ENCODE measurements at places on chromosomes 3 and 15.

GRCh38 chr15:77370580-77370979, 49.3 kb downstream of the PEAK1 start:
- no peak for DNase-seq

- DNase-seq = no peak
Measured at GRCh38 chr3:12353796-12354525, 65.1 kb downstream of the PPARG start.

DNA sequence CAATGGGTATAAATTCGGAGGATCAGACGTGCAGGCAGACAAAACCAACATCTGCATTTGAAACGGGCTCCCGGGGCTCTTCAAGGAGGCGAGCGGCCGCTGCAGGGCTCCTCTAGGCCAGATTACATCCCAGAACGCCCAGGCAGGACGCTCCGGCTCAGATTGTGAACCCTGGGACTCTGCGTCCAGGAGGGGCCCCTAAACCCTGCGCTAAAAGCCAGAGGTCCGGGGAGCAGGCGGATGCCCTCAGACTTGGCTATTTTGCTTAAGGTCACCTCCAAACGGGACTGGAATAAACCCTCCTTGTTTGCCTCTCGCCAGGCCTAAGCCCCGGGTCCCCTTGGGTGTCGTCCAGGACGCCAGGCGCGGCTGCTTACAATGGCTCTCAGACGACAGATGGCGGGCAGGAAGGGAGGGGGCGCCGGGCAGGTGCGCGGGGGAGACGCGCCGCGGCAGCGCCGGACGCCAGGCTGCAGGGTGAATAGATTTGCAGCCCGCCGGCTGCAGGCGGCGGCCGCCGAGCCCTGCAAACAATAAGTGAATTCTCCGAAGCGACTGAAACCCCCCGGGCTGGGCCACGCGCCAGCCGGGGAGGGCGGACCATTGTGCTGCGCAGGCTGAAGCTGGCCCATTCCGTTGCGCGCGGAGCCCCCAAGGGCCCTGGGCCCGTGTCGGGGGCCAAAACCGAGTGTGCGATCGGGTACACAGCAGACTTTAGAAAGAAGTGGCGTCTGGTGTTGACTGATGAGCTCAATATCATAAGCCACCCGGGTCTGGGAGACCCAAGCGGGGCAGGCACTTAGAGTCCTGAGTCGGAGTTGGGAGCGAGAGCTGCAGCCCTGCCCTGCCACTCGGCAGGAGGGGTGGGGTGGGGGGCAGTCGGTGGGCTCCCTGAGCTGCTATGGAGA, 32.3 kb upstream of the AMOTL2 start:
- DNase-seq = no peak

DNA sequence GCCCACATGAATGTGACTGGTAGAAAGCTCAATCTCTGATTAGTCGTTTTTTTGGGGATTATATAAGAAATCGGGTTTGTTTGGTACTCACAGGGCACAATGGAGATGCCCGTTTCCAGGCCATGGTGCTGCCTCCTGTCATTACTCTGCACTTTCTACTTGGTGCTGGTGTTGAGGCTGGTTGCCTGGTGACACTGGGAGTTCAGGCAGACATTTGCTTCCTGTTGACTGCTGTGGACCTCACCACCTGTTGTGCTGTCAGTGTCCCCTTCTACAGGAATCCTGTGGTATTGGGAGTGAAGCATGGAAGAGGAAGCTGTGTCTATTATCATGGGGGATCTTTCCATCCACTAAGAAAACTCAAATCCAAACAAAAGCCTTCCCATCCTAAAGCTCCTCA, 227.2 kb upstream of the TBL1XR1 start:
- DNase-seq = no peak

DNA sequence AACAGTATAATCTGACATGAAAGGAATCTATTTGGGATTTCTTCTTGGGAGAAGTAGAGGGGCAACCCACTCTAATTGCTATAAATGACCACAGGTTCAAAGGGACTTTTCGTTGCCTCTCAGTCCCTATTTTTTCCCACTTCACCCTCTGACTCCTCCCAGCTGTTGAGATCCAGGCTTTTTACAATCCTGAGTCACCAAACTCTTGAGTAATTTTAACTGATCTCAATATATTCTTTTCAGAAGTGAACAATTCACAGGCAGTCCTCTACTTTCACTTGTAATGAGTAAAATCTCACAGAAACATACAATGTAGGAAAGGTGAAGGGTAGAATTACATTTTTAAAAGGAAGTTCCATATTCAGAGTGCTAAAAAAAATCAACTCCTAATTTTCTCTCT, 44.6 kb downstream of the EIF4E3 start:
- DNase-seq = no peak
